Body of pancreas (tissue), 4 donors: ENCODE measurements at places on chromosomes 4 and X. TPM values are rescaled to one million over a fixed set of nuclear protein-coding genes. Genes with fewer than 3 reads are reported as not detected.

DNA sequence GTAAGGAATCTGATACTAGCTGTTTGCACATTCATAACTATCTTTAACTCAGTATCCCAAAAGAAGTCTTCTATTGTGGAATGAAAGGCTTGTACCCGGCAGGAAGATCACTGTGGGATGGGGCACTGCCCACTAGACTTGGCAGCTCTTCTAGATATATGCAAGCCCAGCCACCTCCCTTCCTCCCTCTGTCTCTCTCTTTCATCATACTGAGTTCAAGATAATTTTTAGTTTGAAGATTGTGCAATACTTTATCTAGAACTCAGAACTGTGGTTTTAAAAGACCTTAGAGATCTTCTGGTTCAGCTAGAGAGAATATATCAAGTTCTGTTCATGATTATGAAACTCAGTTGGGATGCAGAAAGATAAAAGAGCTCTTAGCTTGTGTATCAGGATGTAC, 22.5 kb upstream of the GPR34 start:
- no peak overlapping the region for H3K27ac ChIP-seq
- H3K4me3 ChIP-seq: no peak overlapping the region
- peaks cover 5% of the 10 kb centered on the region for H3K4me1 ChIP-seq
- DNase-seq: no peak

DNA sequence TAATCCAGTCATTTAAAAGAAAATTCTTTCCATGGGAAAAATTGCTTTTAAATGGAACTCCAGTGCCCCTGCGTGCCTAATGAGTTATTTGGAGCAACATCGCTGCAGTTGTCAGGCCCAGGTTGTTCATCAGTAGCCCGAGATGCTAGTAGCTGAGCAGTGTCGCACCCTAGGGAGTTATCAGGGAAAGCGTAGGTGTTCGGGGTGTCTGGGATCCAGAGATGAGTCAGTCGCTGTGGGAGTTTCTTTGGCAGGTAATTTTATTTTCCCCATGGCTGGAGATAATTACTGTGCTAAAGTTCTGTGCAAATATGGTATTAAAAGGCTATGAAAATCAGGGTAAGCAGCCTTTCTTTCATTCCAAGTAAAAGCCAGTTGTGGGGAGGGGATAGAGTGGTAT, 49.4 kb downstream of the ANXA3 start:
- DNase-seq: no peak
- no peak overlapping the region for H3K4me3 ChIP-seq
- H3K27me3 ChIP-seq: no peaks in the 10 kb centered on the region
- peaks cover 3% of the 10 kb centered on the region for H3K4me1 ChIP-seq

DNA sequence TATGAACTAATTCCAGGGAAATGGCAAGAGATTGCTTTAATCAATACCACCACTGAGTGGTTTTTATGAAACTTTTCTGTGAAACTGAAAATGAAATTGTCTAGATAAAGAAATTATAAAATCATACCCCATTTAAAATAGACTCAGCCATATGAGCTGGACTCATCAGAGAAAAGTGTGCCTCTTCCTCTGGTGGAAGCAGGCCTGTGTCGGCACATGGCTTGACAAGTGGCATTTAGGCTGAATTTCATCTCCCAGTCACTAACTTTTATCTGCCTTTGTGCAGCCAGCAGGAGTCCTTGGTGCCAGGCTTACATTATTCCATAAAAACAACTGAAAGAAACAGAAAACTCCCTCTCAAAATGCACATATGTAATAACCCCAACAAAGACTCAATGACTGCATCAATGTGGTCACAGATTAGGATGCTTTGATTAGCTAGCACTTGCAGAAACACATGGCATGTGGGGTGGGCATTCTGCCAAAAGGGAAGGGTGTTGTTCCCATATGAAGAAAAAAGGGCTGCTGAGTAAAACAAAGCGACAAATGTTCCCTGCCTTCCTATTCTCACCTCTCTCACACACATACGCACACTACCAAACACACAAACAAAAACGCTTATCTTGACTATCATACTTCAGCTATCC, 232.3 kb downstream of the PABPC4L start:
- no peak overlapping the region for H3K27ac ChIP-seq
- no peak for DNase-seq
- H3K4me3 ChIP-seq: no peak overlapping the region
- H3K27me3 ChIP-seq: no peaks in the 10 kb centered on the region
- H3K4me1 ChIP-seq: no peaks in the 10 kb centered on the region
- no peaks in the 10 kb centered on the region for H3K36me3 ChIP-seq

GAR1 gene
- 2.6 TPM for total RNA-seq

GRCh38 chrX:136582624-136583023, 50.6 kb downstream of the VGLL1 start:
- no peak overlapping the region for H3K27ac ChIP-seq
- no peaks in the 10 kb centered on the region for H3K27me3 ChIP-seq

LRRC66 gene
- total RNA-seq: 0.33 TPM

GRCh38 chr4:8349664-8350236, 80.2 kb downstream of the HTRA3 start:
- no peaks in the 10 kb centered on the region for H3K36me3 ChIP-seq
- H3K4me3 ChIP-seq: no peak overlapping the region
- no peak for DNase-seq
- H3K4me1 ChIP-seq: no peaks in the 10 kb centered on the region
- no peaks in the 10 kb centered on the region for H3K27me3 ChIP-seq
- H3K27ac ChIP-seq: no peak overlapping the region

PNMA6F gene
- total RNA-seq: not detected

GABRA4 gene
- total RNA-seq: not detected

DNA sequence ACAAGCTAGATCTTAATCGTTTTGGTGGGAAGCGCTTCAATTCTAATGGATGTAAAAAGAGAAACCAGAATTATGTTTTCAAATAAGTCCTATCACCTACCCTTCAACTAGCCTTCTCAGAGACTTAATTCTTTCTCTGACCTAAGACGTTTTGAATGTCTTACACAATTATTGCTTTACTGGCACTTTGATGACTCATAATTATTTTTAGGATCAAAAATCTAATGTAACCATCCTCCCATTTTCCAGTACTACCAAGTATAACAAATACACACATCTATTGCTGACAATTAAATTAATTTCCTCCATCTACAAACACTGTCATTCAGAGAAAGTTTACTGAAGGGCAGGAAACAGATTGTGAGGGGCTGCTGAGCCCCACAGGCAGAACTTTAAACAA, 108.6 kb downstream of the PPP3CA start:
- H3K4me3 ChIP-seq: no peak overlapping the region
- no peak overlapping the region for H3K27ac ChIP-seq
- H3K36me3 ChIP-seq: no peaks in the 10 kb centered on the region
- no peaks in the 10 kb centered on the region for H3K27me3 ChIP-seq
- no peak for DNase-seq

FNIP2 gene
- total RNA-seq: 26.7 TPM

MAGEB1 gene
- not detected for total RNA-seq

DNA sequence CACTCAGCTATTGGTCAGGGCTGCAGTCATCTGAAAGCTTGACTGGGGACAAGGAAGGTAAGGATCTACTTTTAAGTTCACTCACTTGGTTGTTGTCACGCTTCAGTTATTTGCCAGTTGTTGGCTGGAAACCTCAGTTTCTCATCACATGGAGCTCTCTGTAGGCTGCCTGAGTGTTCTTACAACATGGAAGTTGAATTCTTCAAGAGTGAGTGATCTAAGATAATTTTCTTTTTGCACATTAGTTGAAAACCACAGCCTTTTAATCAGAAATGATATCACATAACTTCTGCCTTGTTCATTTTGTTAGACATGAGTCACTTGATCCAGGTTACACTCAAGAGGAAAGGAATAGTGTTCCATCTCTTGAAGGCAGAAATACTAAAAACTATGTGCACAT, 552.7 kb downstream of the RAPGEF2 start:
- H3K4me1 ChIP-seq: no peaks in the 10 kb centered on the region
- no peak for DNase-seq
- no peaks in the 10 kb centered on the region for H3K27me3 ChIP-seq
- no peaks in the 10 kb centered on the region for H3K36me3 ChIP-seq
- H3K4me3 ChIP-seq: no peak overlapping the region

OCRL gene
- 7.3 TPM for total RNA-seq

DNA sequence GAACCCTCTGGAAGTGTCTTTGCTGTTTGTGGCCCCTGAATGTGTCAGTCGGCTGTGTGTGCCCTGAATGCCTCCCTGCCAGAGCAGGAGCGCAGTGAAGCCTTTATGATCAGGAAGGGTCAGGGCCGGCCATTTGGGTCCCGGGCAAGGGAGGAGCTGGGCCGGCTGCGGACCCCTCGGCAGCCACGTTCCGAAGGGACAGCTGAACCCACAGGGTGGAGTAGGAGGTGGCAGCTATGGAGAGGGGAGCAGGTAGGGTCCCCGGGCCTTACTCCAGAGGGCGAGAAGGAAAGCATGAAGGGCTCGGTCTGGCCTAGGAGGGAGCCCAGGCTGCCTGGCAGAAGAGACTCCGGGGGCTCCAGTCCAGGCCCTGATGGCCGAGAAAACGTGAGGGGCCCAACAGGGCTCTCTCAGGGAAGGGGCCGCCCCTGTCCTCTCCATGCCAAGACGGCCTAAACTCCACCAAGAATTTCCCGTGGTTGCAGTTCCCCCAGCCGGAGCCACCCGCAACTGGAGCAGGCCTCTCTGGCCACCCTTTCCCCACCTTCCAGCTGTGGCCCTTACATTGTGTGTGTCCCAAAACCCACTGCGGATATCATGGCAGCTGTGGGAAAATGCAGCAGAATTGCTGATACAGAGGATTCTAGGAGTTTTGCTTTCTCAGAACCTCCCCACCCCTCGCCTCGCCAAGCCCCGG, 182.2 kb upstream of the STK26 start:
- no peak overlapping the region for H3K27ac ChIP-seq
- no peaks in the 10 kb centered on the region for H3K4me1 ChIP-seq
- no peaks in the 10 kb centered on the region for H3K36me3 ChIP-seq
- H3K4me3 ChIP-seq: no peak overlapping the region
- H3K27me3 ChIP-seq: no peaks in the 10 kb centered on the region

TLR7 gene
- 0.78 TPM for total RNA-seq

GRCh38 chr4:75172551-75172950, 239.6 kb downstream of the PARM1 start:
- H3K36me3 ChIP-seq: no peaks in the 10 kb centered on the region
- no peak overlapping the region for H3K27ac ChIP-seq
- H3K4me3 ChIP-seq: no peak overlapping the region
- no peaks in the 10 kb centered on the region for H3K4me1 ChIP-seq
- DNase-seq: no peak

DNA sequence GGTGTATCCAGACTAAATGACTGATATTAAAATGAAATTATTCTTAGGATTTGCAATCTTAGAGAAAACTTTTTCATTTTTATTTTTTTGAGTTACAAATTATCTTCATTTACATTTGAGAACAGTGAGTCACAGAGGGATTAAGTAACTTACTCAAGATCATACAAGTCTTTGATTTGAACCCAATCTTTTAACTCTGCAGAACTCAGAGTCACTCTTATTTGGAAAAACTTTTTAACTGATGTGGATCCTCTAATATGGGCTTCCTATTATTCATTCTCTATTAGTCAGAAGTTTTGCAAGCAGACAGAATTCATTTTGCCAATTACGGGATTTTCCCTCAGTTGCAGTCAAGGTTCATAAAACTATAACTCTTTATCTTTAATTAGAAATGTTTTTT, 20.1 kb downstream of the HPRT1 start:
- H3K27me3 ChIP-seq: no peaks in the 10 kb centered on the region
- H3K27ac ChIP-seq: no peak overlapping the region
- no peak for DNase-seq

- H3K4me1 ChIP-seq: peaks cover 23% of the 10 kb centered on the region
- no peak for DNase-seq
- no peaks in the 10 kb centered on the region for H3K27me3 ChIP-seq
- no peaks in the 10 kb centered on the region for H3K36me3 ChIP-seq
Observed at GRCh38 chr4:2047031-2047660, 12.0 kb upstream of the NAT8L start.

- no peaks in the 10 kb centered on the region for H3K4me1 ChIP-seq
- no peaks in the 10 kb centered on the region for H3K36me3 ChIP-seq
- no peak overlapping the region for H3K27ac ChIP-seq
Observed at GRCh38 chr4:127449449-127449848, 183.3 kb upstream of the INTU start.

DNA sequence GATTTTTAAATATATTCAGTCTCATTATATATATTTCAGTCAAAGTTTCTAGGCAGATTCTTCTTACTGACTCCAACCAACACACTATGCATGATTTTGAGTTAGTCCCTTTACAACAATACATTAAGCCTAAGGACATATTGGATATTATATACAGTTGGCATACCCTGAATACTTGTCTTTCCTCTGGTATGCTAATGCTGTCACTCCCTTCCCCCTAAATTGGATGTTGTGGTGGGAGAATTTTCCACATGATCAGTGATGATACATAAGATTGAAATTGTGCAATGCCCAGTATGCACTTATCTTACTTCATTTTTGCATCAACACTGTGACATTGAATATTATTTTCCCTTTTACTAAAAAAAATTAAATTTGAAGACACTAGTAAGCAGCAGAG, 935.2 kb downstream of the PCDH7 start:
- H3K4me1 ChIP-seq: no peaks in the 10 kb centered on the region
- H3K27ac ChIP-seq: no peak overlapping the region
- no peaks in the 10 kb centered on the region for H3K36me3 ChIP-seq
- H3K4me3 ChIP-seq: no peak overlapping the region

GRCh38 chr4:26235500-26235899, 85.3 kb upstream of the RBPJ start:
- H3K4me1 ChIP-seq: peaks cover 6% of the 10 kb centered on the region
- no peaks in the 10 kb centered on the region for H3K36me3 ChIP-seq
- peak; percentile 73 for DNase-seq
- no peak overlapping the region for H3K4me3 ChIP-seq

DNA sequence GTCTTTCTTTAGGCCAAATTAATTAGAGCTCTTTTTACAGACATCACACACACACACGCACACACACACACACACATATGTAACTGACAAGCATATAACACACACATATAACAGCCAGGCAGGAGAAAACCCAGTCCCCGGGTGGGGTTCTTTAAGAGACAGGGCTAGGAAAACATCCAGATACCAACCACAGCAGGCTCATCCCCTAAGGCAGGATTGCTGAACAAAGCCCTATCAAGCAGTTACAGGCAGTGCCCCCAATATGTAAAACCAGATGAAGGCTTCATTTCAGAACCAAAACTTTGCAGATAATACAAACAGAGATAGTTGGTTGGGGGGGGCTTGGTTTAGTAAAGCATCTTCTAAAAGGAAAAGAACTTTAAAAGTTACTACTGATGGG, 18.0 kb upstream of the FAM47E start:
- no peak overlapping the region for H3K27ac ChIP-seq
- H3K36me3 ChIP-seq: no peaks in the 10 kb centered on the region
- H3K27me3 ChIP-seq: no peaks in the 10 kb centered on the region
- H3K4me1 ChIP-seq: peaks cover 60% of the 10 kb centered on the region

DNA sequence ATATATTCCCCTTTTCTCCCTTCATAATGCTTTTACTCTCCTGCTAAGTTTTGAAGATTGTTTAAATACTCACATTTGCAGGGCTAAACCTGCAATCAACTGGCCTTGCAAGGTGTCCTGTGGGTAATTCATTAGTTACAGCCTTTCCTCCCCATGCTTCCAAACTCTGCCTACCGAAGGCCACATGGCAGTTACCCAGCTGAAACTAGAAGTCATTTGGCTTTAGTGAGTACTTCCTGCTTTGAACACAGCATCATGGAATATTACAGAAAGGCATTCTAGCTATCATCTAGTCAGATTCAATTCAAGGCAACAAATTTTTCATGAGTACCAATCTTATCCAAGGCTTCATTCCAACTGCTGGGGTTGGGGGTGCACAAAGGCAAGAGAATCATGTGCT, 55.6 kb downstream of the SRPX start:
- no peaks in the 10 kb centered on the region for H3K4me1 ChIP-seq
- no peak overlapping the region for H3K27ac ChIP-seq
- H3K36me3 ChIP-seq: no peaks in the 10 kb centered on the region
- DNase-seq: no peak
- H3K27me3 ChIP-seq: no peaks in the 10 kb centered on the region
